ENCODE measurements at places on chromosomes 1 and 21.

DNA sequence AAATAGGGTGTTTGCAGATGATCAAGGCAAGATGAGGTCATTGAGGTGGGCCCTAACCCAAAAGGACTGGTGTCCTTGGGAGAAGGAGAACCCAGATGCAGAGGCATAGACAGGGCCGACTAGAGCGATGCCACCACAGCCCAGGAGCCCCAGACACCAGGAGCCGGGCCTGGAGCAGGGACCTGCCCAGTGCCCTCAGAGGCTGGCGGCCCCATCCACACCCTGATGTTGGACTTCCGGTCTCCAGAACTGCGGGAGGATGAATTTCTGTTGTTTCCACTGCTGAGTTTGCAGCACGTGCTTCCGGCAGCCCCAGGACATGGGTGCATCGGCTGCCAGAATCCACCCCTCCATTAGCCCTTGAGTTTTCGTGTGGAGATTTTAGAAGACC, 7.2 kb upstream of the ACTRT2 start:
- no peak for DNase-seq

- DNase-seq, result no peak
These were observed at the start of gene SARS1 for GRCh38 chr1:109213824-109214693. TSS of gene SARS1 (plus strand) at chr1:109213918. CDS start at chr1:109213993, 75 bp downstream.

DNA sequence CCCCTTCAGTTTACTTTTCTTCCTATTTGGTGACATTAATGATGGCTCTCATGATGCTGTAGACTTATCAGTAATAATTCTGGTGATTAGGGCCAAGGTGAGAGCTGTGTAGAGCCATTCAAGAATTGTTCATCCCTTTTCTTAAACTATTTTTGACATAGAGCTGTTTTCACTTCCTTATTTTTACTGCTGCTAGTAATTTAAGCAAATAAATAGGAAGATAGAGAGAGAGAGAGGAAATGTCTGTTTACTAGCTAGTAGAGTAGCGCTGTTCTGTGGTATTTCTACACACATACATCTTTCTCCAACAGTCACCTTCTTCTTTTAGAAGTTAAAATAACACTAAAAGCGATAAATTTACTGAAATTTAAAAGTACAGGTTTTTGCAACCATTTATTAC, 678.0 kb upstream of the ZP4 start:
- DNase-seq, result no peak

DNA sequence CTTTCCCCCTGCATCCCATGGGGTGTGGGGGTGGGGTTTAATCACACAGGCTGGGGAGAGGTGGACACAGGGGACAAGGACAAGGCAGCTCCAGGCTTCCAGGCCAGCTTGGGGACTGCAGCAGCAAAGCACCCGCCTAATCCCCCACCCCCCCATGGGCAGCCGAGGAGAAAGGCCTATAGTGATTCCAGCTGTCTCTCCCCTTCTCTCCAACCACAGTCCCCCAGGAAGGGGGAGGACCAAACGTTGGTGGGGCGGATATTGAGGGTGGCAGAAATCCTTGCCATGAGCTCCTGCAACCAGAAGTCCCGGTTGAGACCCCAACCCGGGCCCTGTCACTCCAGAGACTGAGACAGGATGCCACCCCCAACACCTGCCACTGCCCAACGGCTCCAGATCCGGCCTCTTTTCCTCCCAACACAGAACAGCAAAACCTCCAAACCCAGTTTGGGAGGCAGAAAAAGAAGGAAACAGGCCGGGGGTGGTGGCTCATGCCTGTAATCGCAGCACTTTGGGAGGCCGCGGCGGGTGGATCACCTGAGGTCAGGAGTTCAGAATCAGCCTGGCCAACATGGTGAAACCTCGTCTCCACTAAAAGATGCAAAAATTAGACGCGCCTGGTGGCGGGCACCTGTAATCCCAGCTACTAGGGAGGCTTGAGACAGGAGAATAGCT, 1.7 kb downstream of the EPHA2 start:
- no peak for DNase-seq

- no peak for DNase-seq
These were observed 433.1 kb downstream of the CAMTA1 start for GRCh38 chr1:7218210-7218832.

GRCh38 chr1:74429580-74429979, 82.8 kb downstream of the LRRC53 start:
- no peak for DNase-seq

DNA sequence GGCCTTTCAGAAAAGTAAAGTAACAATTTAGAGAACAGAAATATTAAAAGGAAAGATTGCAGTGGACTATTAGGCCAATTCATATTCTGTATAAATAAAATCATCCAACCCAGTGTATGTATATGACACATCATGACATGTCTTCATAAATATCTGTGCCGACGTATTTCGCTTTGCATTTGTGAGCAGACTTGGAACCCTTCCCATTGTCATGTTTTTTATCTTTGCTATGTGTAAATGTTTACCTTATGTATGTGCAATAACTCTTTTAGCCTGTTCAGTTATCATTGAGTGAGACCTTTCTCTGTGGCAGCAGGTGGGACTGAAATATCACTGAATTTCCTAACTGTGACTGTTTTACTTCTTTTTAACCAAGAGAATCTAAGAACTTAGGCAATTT, 58.0 kb upstream of the FAM3B start:
- DNase-seq, result no peak

DNA sequence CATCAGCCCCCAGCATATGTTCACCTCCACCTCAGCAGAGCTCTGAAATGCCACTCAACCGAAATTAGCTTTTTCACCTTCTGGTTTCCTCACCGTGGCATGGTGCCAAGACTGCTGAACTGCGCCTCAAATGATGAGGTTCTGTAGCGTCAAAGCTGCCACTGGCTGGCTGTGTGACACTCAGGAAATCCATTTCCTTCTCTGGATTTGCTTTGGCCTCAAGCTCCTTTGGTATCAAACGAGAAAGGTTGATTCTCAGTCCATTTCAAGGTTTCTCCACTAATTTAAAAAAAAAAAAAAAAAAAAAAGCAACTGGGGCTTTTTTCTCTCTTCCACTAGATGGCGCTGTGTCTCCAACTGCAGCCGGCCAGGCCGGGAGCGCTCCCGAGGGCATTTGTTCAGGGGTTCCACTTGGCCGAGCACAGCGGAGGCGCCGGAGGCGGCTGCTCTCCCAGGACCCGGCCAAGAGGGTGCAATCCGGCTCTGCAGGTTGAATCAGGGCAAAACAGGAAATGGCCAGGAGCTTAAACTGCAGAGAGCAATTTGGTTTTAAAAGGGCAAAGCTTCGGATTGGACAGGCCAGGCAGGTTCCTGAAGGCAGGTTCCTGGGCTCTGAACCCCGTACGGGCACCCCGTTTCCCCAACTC, 26.5 kb upstream of the PLA2G2C start:
- no peak for DNase-seq

DNA sequence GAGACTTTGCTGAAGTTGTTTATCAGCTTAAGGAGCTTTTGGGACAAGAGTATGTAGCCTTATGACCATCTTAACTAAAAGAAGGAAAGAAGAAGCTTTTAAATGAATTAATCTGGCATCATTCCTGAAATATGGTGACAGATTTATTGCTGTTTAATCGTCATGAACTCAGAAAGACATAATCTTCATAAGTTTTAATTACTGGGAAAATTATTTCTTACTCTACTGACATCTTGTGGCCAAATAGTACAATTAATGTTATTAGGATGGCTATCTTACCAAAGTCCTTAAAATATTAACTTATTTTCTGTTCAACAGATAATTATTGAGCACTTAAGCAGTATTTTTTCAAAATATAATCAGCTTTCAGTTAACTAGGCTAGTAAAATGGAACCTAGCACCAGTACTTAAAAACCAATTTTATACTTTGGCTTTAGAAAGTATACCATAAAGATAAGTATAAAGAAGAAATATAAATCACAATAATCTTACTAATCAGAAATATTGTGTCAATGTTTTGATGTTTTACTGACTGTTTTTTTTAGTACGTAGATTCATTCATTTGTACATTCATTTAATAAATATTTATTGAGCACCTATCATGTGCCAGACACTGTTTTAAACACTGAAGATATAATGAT, 34.7 kb upstream of the GPR25 start:
- no peak for DNase-seq

GRCh38 chr1:195867638-195868037, 740.6 kb downstream of the KCNT2 start:
- no peak for DNase-seq

All from vagina (tissue), 2 donors.